ENCODE measurements at places on chromosomes 4 and X.

- no peak for DNase-seq
These were observed 149.5 kb downstream of the GC start for GRCh38 chr4:71634364-71634763.

GRCh38 chr4:36392916-36393315 lies 111.5 kb downstream of the DTHD1 start:
- no peak for DNase-seq

DNA sequence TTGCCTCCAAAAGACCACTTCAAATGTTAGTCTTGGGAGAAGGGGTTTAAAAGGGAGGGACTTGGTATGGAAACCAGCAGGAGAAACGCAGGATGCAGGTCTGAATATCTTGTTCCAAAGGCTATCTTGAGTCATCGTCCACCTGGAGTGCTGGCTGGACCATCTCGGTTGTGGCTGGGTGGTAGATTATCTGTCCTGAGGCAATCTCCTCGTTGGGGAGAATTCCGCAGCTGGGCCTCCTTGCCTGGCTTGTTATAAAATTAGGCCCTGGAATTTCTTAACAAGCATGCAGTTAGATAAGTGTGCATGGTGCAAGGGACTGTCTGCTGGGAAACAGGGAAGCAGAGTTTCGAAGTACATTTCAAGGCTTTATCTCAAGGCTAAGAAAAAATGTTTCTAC lies 2045.7 kb upstream of the TENM3 start:
- DNase-seq, result no peak

DNA sequence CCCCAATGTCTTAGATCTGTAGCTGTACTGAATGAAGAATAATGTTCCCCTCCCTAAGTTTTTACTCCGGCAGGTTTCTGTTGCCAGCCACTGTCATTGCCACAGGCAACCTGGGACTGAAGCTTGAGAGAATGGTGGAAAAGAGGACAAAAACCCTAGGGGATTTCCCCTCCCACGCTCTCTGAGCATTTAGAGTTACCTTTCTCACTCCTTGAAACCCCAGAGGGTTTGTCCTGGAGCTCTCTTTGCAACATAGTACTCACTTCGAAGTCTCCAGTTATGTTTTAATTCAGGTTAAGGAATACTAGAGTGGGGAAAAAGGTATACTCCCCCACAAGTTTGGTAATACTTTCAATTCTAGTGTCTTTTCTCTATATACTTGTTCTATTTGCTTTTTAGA lies 31.5 kb downstream of the F8 start:
- no peak for DNase-seq

- peak; percentile 47 for DNase-seq
These were observed at the start of gene ARHGAP10 for GRCh38 chr4:147731580-147732517. Gene ARHGAP10 (plus strand): TSS chr4:147732088. CDS start chr4:147732302, 214 bp downstream.

- no peak for DNase-seq
These were observed 89.4 kb upstream of the PSAPL1 start for GRCh38 chr4:7524064-7524682.

GRCh38 chr4:5072948-5073347 lies 21.7 kb downstream of the STK32B start:
- no peak for DNase-seq

GRCh38 chr4:153465615-153466080 lies 512 bp upstream of the TMEM131L start:
- no peak for DNase-seq

- no peak for DNase-seq
These were observed 11.0 kb downstream of the BCOR start for GRCh38 chrX:40086569-40087335.

- DNase-seq, result no peak
These were observed 17.8 kb downstream of the ZNF81 start for GRCh38 chrX:47854474-47854873.

- DNase-seq, result no peak
These were observed 157.1 kb upstream of the RBPJ start for GRCh38 chr4:26163425-26164362.

DNA sequence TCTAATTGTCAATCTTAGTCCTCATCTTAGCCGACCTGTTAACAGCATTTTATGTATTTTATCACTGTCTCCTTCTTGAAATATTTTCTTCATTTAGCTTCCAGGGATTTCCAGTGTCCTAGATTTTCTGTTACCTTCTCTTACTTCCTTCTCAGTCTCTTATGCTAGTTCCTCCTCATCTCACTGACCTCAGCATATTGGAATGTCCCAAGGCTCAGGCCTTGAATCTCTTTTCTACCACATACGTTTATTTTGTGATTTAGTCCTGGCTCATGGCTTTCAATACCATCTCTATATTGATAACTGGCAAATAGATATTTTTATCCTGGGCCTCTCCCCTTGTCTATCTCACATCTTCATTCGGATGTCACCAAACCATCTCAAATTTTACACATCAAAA lies 61.1 kb downstream of the IQCM start:
- DNase-seq, result no peak

DNA sequence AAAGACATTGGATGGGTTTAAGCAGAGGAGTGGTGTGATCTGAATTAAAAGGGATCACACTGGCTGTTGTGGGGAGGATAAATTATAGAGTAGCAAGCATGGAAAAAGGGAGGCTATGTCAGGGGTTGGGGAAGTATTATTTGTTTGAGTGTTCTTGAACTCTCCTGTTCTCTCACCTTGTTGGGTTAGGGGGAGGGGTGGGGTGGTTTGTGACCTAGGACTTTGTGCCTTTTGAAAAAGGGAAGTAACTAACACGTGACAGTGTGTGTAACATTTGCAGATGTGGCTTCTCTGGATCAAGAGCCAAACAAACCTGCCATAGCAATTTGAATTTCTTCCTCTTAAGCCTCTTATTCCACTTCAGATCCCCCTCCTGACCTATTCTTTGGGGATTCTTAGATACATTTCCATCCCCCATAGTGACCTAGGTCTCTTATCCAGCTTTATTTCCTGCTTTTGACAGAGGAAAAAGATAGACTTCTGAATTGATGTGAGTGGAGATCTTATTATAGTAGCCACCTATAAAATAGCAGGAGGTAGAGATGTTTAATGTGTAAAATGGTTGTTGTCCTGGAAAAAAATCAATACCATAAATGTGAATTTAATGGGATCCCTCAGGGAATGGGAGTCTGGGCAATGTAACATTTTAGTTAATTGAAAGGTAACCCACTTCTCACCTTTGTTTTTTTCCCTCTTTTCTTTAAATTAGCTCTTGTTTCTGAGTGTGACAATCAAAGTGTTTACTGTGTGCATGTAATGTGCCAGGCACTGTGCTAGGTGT lies 120.4 kb downstream of the CT47B1 start:
- DNase-seq, result no peak

DNA sequence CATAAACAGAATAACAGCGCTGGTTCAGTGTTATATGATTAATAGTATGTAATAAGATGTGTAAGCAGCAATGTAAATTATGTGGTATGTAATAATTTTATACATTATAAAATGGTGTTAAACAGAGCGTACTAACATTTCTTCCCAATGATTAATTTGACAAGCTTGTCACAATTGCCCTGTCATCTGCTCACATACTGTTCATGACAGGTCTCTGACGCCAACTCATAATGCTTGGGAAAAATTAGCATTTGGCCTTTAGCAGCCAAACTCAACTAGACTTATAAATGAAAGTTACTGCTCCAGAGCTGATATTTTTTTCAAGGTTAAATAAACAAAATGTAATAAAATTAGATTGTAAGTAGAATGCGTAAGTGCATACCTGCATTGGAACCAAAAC lies 246.8 kb downstream of the TRAM1L1 start:
- no peak for DNase-seq

GRCh38 chr4:181687116-181687515 lies 556.1 kb upstream of the TENM3 start:
- no peak for DNase-seq

DNA sequence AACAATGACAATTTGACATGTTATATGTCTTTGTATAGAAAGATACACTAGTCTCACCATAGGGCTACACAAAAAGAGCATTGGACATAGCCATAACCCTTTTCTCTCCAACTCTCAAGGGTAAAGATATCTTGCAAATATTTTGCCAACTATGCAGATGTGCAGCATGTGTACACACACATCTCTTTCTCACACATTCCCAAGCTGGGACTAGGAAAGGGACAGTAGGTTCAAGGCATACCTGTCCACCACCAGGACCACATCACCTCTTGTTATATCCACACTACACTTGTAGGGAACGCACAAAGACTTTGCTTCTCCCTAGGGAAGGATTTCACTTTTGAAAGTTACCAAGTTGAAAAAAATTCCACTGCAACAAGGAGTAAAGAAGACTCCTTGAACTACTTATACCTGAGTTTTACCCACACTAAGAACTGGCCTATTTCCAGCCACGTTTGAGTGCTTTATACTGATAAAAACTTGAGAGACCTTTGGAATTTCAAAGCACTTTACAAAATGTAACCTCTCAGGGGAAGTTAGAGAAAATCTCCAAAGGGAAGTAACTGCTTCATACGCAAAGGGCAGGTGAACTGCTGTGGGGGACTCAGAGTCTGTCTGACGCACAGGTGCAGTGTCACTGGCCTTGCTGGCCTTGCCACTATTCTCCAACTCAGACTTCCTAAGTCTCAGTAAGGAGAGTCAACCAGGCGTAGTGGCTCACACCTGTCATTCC lies 36.9 kb downstream of the NR3C2 start:
- no peak for DNase-seq

GRCh38 chrX:68749426-68749825 lies 79.4 kb upstream of the EFNB1 start:
- DNase-seq, result no peak

DNA sequence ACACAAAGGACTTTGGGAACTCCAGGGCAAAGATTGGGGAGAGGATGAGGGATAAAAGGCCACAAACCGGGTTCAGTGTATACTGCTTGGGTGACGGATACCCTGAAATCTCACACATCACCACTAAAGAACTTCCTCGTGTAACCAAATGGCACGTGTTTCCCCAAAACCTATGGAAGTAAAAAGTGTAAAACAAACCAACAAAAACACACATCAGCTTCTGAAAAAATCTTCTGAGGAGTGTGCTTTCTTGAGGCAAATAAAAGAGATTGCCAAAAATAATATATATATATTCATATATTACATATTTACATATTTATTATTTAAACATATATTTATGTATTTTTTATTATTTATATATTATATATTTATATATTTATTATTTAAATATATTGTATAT lies 3.9 kb downstream of the P2RY8 start:
- no peak for DNase-seq
